Stimulated activated CD8-positive, alpha-beta memory T cell treated with anti-CD3 and anti-CD28 coated beads, Interleukin-2, amount 100 ng/mL, for 48 hours (primary cell): ENCODE measurements at places on chromosomes 3 and 15.
A peak's percentile ranks its signal among the peaks of the same experiment; 100 is the strongest.

DNA sequence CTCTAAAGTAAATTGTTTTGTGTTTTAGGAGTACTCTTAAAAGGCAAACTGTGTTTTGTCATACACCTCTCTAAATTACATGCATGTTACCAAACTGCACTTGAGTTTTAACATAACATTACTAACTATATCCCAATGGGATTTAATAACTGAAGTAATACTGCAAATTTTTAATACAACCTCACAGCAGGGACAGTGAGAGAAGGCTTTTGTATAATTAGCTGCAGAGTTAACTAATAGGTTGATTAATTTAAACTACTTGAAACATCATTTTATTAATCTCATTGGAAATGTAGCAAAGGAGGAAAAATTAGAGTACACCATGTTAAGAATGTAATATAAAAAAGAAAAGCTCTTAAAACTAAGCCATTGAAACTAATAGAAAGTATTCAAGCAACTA lies 417.3 kb downstream of the CADM2 start:
- DNase-seq, result no peak

- no peak for DNase-seq
These were observed 102.3 kb downstream of the MYRIP start for GRCh38 chr3:39911465-39912309.

DNA sequence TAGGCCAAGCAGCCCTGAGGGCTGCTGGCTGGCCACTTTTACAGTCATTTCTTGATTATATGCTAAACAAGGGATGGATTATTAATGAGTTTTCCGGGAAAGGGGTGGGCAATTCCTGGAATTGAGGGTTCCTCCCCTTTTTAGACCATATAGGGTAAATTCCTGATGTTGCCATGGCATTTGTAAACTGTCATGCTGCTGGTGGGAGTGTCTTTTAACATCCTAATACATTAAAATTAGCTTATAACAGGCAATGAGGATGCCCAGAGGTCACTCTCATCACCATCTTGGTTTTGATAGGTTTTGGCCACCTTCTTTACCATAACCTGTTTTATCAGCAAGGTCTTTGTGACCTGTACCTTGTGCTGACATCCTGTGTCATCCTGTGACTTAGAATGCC lies 11.7 kb upstream of the PYDC2 start:
- no peak for DNase-seq

DNA sequence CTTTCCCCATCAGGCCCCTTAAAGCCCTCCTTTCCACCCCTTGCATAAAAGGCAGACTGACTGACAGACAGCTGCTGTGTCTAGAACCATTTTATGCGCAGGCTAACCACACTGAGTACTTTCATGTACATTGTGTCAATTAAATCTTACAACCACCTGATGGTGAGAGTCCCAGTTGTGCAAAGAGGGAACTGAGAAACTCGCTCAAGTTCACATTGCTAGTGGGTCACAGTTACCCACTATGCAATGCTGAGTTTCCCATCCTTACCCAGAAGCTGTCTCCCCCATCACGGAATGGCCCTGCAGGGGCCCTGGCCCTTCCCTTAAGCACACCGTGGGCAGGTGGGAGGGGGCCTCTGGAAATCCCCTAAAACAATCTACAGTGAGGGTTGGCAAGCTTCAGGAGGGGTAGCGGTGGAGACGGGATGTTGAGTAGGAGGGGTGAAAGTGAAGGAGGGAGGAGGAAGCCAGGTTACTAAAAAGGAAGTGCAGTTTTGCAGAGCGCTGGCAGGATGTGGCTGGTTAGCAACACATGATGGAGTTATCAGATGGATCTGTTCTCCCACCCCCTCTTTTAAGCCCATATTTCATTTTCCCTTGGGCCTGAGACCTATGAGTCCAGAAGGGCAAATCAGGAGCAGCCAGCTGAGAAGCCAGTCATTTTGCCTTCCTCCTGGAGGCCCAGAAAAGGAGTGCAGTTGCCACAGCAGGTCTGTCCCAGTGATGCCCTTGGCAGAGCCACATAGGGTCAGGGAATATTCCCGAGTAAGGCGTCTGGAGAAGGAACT lies 30.0 kb downstream of the STARD5 start:
- DNase-seq, result peak; percentile 55

- DNase-seq, result no peak
These were observed 207.1 kb downstream of the UACA start for GRCh38 chr15:70556151-70556741.

DNA sequence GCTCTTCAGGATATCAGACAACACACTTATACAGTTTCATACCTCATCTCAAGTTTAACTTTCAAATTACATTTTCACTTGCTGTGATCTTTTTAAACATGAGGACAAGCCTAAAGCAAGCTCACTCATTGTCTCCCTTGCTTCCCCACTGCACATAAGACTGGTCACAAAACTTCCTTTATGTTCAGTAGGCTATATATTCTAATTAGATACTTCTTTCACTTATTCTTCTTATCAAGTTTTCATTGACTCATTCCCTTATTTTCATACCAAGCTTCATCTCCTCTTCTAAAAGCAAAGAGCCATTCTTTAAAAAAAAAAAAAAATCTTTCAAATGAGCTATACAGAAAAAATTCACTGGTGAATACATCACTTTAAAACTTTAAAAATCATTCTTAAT lies 62.6 kb downstream of the ESYT3 start:
- no peak for DNase-seq

- no peak for DNase-seq
These were observed 128.2 kb upstream of the HES1 start for GRCh38 chr3:194007592-194008337.

DNA sequence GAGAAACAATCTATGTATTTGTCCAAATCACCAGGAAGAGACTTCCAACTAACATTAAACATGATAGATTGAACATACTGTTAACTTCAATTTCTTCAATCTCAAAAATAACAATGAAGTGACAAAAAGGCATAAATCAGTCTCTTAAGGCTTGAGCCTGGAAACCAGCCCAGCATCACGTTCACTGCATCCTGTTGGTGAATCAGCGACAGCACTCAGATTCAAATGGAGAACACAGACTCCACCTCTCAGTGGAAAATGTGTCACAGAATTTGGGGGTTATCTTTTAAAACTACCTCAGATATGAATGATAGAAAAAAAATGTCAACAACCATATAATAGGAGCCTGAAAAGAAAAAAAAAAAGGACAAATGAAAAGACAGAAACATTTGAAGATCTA lies 212.0 kb downstream of the MINAR1 start:
- DNase-seq, result no peak

DNA sequence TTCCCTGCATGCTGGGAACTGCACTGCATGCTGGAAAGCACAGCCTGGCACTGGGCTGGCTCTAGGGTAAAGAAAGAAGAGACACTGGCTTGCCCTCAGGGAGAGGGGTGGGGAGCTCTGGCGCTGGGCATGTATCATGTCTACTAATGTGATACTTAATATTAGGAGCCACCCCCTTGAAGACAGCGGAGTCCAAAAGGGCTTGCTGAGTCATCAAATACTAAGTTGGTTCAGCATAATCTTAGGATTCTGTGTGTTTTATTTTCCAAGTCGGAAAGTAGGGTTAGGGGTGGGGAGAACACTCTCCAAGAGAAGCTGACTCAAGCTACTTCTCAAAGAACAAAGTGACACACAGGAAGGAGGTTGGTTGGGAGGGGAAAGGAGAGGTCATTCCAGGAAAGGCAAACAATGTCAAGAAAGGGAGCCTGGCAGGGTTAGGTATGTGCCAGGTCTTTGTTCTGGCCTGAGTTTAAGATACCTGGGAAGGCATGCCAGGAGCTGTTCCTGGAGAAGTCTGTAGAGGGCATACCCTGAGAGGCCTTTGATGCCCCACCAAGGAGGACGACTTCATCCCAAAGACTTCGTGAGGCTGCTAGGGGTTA lies 237.8 kb upstream of the NR2E3 start:
- no peak for DNase-seq

- peak; percentile 13 for DNase-seq
These were observed 94.4 kb downstream of the DNASE1L3 start for GRCh38 chr3:58116161-58116955.

DNA sequence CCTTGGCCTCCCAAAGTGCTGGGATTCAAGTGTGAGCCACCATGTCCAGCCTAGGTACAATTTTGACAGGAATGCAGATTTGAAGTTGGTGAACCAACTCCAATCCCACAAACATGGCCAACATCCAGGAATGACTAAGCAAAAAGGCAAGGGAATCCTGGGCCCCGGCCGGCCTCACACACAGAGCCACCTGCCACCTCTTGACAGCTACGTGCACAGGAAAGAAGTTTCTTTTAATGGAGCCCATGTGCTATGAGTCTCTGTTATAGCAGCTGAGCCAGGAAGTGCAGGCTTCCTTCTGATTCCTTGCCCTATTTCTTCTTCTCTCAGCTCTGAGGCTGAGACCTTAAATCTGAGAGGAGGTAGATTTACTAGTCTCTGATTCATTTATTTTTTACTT lies 8.8 kb downstream of the TMEM40 start:
- DNase-seq, result no peak

- no peak for DNase-seq
These were observed 14.0 kb upstream of the TOPBP1 start for GRCh38 chr3:133675631-133676335.

DNA sequence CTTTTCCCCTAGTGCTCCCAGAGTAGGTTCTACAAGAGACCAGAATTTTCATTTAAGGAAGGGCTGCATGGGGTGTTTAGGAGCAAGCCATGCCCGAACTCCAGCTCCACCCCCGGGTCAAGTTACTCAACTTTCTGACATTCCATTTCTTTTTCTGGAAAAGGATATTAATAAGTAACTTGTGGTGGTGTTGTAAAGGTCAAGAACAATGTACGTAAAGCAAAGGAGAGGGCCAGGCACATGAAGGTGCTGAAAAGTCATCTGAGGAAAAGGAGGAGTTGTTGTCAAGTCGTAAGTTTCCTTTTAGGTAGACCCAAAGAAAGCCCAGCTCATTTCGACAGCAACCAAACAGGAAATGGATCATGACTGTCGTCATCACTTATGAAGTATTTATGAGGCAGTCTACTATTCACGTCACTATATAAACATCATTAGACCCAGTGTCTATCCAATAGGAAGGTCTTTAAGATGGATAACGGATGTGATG lies 319.6 kb upstream of the IL12A start:
- DNase-seq, result no peak

GRCh38 chr3:29764041-29764440 lies 483.2 kb downstream of the RBMS3 start:
- no peak for DNase-seq

- no peak for DNase-seq
These were observed 438 bp downstream of the SHOX2 start for GRCh38 chr3:158105710-158106253.

- DNase-seq, result no peak
These were observed 643.1 kb downstream of the MECOM start for GRCh38 chr3:169020371-169020770.

GRCh38 chr15:25410649-25411048 lies 28.2 kb downstream of the UBE3A start:
- no peak for DNase-seq

DNA sequence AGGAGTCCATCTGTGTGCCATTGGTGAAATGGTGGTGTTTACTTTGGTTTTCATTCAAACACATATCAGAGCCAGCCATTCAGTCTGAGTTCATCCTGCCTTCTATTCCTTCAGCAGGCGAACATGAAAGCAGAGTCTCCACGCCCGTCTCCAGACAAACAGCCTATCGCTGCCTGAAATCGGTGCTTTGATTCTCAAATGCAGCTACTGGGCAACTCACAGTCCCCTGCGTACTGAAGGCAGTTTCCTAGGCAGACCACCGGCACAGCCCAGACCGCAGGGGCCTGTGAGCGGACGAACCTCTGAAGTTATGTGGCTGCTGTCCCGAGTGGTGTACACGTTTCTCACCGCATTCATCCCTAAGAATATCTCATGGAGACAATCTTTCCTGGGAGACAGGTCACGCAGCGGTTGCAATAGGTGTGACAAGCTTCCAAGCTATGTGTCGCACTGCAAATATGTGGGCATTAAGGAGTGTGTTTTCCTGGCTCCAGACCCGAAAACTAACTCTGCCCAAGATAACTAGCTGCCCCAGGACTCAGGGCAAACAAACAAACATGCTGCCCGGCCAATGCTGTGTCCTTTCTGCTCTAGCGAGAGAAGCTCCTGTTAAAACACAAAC lies 16.9 kb upstream of the RYR3 start:
- DNase-seq, result no peak

DNA sequence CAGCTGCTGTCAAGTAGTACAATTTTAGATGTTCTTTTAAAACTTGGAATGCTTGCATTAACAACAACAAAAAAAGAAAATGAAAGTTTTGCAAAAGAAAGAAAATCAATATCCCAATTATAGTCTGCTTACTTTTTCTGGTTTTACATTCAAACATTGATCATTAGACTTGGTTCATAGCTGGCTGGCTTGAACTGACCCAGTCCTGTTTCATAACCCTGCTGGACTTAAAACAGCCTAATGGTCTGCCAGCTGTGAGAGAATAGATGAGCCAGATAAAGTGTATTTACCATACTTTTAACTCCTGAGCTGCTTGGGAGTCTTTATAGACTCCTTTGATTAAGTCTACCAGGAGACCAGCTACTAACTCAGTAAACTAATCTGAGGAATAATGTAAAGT lies 59.2 kb downstream of the PIAS1 start:
- DNase-seq, result no peak
